ENCODE measurements at places on chromosomes 7 and 10.

DNA sequence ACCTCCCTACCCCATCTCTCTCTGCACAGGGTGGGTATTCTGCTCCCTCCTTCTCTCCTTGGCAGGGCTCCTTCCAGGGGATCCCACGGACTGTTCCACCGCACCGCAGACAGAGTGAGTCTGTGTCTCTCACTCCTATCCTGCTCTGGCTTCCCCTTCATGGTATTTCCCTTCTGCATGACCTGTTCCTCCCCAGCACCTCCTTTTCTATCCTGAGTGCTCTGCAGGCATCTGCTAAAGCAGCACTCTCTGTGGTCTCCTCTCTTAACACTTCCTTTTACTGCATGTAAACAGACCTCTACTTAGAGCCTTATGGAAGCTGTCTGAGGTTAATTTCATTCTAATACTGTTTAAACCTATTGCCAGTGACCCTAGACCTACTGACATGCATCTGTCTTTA lies 171.5 kb downstream of the CCSER2 start:
- DNase-seq = no peak

GRCh38 chr10:99996671-99997648 lies 12.8 kb downstream of the DNMBP start:
- no peak for DNase-seq

DNA sequence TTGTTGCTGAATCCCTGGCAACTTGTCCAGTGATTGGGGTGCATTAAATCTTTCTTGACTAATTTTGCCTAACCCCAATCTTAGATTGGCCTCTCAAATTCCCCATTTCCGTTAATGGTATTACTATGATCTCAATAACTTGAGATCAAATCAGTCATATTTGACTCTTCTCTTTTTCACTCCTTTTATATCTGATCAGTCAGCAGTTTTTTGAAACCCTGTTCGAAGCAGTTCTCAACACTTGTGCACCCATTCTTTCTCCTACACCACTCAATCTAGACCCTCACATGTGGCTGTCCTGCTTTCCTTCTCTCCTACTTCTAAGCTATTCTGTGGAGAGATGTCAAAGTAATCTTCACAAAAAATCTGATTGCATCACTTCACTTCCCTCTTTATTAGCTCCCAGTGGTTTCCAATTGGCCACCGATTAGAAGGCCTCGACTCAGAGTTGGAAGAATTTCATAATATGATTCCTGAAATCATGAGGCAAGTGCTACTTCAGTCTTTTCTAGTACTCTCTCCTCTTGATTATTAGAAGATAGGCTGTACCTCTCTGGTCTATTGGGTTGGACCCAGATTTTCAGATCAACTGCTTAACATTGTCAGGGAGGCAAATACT lies 128.9 kb downstream of the ZNF365 start:
- DNase-seq = no peak

GRCh38 chr10:32323051-32323450 lies 23.9 kb downstream of the EPC1 start:
- no peak for DNase-seq

- no peak for DNase-seq
Observed at GRCh38 chr10:111081595-111081994, 4.8 kb downstream of the ADRA2A start.

GRCh38 chr7:94440451-94441039 lies 45.9 kb downstream of the COL1A2 start:
- no peak for DNase-seq

DNA sequence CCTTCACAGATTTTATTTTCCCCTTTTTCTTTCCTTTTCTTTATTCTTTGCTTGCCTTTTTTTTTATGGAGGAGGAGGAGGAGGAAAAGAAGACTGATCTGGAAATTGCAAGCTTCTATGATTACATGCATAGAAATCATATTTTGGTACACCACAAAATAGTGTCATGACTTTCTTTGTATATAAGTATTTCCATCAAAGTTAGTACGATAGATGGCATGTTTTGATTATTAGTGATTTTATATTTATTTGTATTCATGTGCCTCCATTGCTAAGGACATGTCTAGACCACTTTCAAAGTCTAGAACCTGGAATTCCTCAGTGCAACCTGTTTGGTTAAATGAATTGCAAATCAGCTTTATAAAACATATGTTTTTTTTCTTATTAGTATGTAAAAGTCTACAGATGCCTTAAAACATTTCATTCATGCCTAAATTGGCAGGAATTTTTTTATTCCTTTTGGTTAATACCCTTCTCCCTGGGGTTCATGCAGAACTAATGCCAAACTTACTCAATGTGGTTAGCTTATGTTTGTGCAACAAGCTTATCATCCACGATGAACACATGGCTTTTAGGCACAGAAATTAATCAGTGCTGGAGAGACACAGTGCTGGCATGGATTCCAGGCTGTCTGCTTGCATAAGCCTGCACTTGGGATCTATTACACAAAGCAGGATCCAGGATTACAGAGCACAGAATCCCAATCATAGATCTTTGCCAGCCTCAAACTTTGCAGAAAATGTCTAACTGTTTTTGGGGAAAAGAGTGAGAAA lies 213.1 kb downstream of the CHRM2 start:
- no peak for DNase-seq

DNA sequence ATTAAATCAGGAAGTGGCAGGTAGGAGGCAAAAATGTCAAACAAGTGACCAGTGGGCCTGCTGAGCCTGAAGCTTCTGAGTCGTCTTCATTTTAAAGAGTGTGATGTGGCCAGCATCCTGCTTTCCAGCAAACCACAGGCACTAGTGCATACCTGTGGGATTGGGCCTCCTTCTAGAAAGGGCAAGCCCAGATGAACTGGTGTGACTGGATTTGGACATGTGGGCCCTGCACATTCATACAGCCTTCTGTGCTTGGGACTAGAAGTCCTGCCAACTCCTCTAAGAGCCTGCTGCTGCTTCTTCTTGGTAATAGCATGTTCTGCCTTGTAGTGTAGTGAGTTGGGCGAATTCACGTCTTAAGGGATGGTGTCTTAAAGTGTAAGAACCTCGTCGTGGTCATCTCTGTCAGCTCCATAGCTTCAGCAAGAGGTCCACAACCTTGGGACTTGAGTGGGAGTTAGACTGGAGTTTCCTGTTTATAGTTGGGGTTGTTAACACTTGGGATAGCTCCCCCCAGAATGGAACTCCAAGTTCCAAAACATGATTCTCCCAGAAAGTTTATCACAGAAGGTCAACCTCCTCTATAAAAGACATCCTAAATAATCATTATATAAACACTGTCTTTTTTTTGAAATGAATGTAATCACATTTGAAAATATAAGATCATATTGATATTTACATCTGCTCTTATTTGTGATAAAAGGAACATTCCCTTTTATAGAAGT lies 11.2 kb downstream of the BMPER start:
- DNase-seq = no peak

GRCh38 chr10:32023264-32023663 lies 33.0 kb downstream of the KIF5B start:
- no peak for DNase-seq

DNA sequence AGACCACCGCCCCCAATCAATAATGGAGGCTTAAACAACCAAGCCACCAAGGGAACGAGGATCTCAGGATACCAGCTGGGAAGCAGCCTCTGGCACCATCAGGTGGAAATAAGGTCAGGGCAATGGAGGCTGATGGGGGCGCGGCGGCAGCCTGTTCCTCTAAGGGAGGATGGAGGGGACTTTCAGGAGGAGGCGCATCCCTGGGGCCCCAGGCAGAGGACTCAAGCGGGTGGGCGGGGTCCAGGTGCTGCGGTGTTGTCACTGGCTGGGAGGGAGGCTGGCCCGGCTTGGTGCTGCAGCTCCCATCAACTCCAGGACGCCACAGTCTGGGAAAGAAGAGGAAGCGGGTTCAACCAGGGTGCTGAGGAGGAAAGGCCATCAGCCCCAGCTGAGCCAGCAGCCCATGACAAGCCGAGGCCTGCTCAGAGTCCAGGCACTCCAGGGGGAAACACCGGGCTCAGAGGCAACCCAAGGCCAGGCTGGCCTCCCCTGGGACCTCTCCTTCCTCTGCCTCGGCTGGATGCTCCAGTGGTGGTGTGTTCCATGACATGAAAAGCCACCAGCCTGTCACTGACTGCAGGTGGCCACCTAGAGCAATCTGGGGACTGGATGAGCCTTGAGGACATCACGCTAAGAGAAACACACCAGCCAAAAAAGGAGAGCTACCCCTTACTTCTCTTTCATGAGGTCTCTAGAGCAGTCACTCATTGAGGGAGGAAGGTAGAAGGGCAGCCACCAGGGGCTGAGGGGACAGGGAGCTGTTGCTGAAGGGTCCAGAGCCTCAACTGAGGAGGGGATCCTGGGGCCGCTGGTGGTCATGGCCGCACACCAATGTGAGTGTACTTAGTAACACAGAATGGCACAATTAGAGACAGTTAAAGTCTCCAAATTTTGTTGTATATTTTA lies 4.6 kb downstream of the GIGYF1 start:
- no peak for DNase-seq

All from activated T-helper 2 cell treated with anti-CD3 and anti-CD28 coated beads, Interferon-gamma antibody, Interleukin-2, Interleukin-4, amounts not matched to agents 10 μg/mL and 5 μg/mL and 100 μg/mL, durations not matched to agents 14 hours and 24 hours and 36 hours (primary cell).